ENCODE measurements at places on chromosomes 11 and 22.

DNA sequence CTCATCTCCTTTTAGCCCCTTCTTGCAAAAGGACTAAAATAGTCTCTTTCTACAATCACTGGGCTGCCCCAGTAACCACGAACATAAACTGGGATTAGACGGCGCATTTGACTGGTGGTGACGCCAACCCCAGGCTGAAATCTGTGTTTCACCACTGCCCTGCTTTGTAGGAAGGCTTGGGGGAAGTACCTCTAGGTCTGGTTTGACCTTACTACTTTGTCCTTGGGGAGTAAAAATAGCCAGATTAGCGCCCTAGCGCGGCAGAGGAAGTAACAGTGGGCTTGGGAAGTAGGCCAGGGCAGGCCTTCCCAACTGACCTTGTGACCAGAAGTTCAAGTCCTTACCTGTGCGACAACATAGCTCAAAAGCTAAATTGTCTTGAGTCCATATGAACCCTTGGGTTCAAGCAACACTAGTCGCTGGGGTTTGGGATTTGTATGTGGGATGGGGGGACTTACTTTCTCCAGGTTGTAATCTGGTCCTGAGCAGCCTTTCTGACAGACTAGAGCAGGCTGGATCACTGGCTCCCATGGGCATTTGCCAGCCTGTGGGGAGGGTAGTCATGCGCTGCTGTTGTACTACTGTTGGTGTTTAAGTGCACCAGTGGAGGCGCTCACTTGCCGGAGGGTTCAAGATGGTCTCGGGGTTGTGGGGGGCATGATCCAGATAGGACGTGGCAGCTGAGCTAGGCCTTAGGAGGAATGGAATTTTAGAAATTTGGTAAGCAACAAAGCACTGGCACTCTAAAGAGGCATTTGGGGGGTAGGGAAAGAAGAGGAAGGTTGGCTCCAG lies 953 bp upstream of the PACS1 start:
- peak; percentile 67 for DNase-seq

GRCh38 chr11:27213232-27213660 lies 149.8 kb downstream of the CCDC34 start:
- DNase-seq: no peak

DNA sequence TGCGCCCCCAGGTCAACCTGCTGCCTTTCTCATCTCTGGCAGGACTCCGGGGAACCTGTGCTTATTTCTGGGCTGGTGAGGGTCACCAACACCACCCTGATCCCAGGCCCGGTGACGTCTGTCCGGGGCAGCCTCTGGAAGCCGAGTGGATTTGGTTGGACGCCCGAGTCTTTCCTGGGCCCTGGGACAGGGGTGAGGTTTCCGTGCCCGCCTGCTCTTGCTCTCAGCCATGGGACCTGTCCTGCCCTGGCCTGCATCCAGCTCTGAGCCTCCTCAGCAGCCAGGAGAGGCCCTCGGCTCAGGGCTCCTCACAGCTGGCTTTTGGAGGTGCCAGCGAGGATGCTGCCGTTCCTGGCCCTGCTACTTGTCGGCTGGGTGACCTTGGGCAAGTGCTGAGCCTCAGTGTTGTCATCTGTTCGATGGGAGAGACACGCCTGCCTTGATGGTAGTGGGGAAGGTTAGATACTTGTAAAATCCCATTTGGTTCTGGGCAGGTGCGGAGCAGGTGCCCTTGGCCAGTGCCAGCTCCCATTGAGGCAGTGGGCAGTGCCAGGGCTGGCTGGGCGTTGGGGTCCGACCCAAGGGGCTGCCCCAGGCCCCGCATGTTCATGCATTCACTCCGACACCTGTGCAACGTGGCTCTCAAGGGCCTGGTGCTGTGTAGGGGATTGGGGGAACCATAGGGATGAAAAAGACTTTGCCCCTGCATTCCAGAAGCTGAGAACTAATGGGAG lies 58.9 kb upstream of the THY1 start:
- no peak for DNase-seq

- DNase-seq: no peak
Measured at GRCh38 chr22:23363683-23364082, 183.4 kb downstream of the BCR start.

DNA sequence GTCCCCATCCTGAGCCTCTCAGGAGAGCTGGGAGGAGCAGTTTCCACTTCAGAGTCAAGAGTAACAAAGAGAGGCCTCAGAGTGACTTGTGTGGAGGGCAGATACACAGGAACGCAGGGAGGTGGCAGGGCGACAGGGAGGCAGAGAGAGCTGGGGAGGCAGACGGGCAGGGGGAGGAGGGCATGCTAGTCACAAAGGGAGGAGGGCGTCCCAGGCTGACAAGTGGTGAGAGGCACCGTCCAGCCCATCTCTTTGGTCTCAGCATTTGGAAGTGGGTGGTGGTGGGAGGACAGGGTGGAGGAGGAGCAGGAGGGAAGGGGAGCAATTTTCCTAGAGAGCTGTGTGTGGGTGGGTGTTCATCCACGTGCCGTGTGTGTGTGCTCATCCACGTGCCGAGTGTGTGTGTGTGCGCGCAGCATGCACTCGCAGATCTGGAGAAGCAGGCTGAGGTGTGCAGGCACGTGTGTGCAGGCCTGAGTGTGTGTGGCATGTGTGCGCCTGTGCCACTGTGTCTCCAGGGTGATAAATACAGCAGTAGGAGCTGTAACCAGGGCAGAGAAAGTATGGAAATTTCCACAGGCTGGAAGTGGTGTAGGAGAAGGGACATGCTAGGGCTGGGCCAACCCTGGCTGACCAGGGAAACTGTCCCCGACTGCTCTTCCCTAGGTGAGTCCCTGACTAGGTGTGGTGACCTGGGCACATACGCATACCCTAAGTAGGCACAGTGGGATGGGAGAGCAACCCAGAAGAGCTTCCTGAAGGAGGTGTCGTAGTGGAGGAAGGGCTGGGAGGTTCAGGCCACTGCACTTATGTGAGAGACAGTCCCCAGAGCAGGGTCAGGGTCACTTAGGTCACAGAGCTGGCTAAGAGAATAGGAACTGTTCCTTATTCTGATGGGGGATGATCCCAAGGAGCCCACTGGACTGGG lies 7.3 kb upstream of the PDE2A start:
- DNase-seq: no peak

DNA sequence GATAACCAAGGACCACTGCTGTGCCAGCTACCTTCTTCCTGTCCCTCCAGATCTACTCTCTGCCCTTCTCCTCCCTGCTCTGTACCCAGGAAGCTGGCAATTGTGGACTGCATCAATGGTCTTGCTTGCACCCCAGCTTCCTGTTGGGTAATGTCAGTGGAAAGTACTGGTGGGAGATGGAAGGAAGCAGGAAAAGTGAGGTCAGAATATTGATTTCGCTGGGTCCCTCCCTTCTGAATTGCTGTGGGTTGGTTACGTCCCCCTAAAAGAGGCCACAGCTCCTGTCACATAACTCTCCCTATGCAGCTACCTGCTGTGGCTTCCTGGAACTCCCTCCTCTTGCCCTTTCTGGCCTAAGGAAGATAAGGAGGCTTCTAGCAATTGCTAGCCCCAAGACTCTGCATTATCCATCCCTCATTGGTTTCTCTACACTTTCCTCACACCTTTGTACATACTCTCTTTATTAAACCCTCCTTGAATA lies 81.2 kb downstream of the RASSF10 start:
- DNase-seq: no peak

DNA sequence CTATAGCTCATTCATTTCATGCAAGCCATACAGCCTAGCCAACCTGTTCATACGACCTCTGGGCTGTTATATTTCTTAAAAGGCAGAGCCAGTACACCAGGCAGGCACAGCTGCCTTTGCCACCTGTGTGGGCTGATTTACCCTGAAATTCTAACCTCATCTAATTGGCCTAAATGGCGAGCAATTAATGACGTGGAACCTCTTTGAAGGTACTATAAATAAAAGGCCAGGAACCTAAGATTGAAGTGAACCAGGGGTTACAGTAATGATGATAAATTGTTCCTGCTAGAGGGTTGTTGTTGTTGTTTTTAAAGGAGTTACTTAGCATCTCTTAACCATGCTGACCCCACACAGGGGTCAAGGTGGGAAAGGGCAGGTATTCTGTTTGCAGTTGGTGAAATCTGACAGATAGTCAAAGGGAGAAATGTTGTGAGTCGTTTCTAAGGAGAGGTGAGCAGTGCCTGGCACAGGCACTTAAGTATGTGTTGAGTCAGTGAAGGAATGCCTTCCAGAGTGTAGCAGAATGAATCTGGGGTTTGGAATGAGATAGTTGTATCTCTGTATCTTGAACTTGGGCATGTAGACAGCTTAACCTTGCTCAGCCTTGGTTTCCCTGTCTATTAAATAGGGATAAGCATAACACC lies 213.5 kb upstream of the NAV2 start:
- DNase-seq: no peak

DNA sequence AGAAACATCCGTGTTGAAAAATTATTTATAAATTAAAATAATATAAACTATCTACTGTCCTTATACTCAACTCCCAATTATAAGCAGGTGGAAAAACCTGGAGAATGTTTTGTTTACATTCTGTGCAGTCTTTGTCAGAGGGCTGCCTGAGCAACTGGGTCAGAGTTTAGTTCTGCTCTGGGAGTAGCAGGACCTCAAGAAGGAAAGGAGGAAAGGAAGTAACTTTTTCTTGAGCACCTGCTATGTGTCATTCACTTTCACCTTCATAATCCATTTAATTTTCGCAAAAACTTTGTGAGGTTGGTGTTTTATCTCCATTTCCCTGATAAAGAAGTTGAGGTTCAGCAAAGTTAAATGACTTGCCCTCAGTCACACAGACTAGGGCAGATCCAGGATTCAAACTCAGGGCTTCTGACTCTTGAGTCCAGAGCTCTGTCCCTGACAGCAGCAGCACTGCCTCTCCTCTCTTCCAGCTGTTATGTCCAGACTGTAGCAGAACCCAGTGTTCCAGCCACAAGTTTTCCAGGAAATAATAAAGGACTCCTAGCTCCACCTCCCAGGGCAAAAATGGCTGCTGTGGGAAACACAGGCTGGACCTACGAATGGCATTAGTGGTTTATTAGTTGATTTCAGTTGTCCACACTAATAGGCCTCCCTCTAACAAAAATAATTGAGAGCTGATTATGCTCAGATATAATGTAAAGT lies 6.4 kb downstream of the CD3E start:
- DNase-seq: no peak

DNA sequence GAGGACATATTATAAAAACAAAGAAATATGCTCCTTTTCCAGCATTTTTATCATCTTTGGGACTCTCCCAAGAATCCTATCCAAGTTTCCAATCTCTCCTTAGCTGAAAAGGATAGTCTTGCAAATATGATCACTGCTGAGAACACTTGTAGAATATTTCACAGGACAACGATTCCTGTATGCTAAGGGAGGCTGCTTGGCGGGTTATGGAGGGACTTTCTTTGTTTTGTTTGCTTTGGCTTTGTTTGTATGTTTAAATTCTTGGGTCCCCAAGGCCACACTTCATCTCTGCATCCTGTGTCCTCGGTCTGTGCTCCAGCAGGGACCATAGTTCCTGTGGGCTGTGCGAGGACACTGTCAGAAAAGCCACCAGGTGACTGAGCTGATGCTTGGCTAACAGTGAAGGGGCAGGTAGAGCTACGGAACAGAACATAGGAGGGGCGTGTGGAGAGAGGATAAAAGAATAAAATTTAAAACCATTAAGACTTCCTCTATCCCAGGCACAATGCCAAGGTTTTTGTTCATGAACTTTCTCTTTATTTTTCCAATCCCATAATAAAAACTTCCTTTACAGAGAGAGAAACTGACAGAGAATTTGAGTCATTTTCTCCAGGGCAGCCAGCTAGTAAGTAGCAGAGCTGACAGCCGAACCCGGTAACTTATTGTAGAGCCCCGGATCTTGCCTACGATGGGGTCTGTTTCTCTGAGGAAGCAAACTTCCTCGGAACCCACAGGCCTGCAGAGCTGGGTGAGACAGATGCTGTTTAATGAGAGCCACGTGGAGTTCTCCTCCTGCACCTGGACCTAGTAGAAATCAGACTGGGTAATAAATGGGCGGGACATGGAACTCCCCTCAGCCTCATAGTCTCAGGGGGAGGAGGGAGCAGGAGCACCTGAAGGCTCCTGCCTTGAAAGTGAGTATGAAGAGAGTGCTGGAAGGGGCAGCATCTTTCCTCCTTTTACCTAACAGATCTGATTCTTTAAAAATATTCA lies at the start of gene IZUMO1R:
Gene IZUMO1R, plus strand, starts transcription at position 615 of the 993 bp plus-strand sequence. CDS start 1,057 bp downstream, outside the sequence.
- DNase-seq: no peak

GRCh38 chr11:122344215-122344614 lies 228.2 kb upstream of the BLID start:
- DNase-seq: no peak

- DNase-seq: no peak
Measured at GRCh38 chr22:18090286-18090685, 12.5 kb downstream of the PEX26 start.

- DNase-seq: no peak
Measured at GRCh38 chr11:119049081-119049480, 7.9 kb downstream of the HYOU1 start.

GRCh38 chr11:118837868-118838267 lies 45.8 kb upstream of the CXCR5 start:
- DNase-seq: no peak

- DNase-seq: no peak
Measured at GRCh38 chr11:58726737-58727414, 4.9 kb downstream of the GLYAT start.

- no peak for DNase-seq
Measured at GRCh38 chr22:18111759-18112330, 1.2 kb downstream of the TUBA8 start.

GRCh38 chr22:50171965-50172421 lies 1.5 kb downstream of the PANX2 start:
- DNase-seq: no peak

DNA sequence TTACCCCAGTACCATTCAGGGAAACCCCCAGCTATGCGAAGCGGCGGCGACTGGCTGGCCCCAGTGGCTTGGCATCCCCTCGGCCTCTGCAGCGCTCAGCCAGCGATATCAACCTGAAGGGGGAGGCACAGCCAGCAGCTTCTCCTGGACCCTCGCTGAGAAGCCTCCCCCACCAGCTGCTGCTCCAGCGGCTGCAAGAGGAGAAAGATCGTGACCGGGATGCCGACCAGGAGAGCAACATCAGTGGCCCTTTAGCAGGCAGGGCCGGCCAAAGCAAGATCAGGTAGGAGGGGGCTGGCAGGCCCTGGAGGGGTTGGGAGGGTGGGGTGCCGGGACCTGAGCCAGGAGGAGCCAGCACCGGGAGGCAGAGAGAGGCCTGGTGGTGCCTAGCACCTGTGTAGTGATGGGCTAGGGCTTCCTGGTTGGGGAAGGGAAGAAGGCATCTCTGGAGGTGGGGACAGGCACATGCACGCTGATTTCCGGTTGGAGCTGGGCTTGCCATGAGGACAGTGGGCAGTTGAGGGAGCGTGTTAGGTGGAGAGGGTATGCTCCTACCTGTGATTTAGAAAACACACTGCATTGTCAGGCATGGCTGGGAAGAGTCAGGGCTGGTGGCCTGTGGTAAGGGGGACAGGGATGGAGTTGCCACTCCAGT lies 22.3 kb downstream of the SHANK3 start:
- DNase-seq: no peak

Measured in CD4-positive, alpha-beta T cell treated with Interleukin-1 beta for 1 hour (primary cell).